ENCODE measurements at places on chromosomes 3 and 15.

GRCh38 chr15:52503788-52504496, 24.7 kb downstream of the MYO5A start:
- no peak for DNase-seq

DNA sequence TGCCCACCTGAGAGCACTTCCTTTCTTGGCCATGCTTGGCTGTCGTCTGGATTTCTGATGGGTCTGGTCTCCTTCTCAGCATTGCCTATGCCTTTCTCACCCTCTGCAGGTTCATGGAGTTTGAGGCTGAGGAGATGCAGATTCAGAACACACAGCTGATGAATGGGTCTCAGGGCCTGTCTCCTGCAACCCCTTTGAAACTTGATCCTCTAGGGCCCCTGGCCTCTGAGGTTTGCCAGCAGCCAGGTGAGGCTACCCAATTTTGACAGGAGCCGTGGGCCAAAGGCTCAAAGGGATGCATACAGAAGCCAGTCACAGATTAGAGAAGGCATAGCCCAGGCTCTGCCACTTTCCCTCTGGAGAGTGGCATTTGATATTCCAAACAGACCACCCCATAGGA, 10.5 kb downstream of the NUTM1 start:
- DNase-seq: no peak

- DNase-seq: no peak
These were observed 450.8 kb downstream of the MCTP2 start for GRCh38 chr15:94682171-94682570.

DNA sequence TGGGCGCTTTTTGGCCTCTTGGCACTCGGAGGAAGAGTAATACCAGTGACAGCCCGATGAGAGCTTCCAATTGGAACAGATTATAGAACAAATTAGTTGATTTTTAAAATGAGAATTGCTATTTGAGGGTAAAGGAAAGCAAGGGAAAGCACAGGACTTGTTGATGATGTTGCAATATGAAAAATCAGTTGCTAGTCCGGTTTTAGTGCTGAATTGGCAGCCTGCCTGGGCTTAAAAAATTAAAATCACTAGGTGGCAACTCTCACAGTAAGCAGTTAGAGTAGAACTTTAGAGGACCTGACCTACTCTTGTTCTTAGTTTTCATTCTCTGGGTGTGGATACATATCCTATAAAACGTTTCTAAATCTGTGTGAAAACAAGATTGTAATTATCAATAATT, 2.1 kb upstream of the SCAANT1 start:
- no peak for DNase-seq

- no peak for DNase-seq
These were observed 66.4 kb downstream of the EXOG start for GRCh38 chr3:38562467-38562925.

DNA sequence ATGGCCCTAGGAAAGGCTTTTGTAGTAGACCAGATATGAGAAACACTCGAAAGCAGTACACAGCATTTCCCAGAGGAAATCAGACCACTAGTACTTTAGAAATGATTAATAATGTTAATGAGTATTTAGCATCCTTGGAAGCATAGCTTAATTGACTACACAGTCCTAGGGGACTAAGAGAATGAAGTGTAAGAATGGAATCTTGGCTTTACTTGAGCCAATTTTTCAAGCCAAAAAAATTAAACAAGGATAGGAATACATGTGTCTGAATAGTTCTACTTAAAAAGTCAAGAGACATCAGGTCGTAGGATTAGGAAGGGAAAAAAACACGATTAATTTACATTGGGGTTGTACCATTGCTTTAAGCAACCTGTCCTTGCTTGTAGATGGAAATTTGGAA, 38.2 kb downstream of the DPPA2 start:
- DNase-seq: no peak

DNA sequence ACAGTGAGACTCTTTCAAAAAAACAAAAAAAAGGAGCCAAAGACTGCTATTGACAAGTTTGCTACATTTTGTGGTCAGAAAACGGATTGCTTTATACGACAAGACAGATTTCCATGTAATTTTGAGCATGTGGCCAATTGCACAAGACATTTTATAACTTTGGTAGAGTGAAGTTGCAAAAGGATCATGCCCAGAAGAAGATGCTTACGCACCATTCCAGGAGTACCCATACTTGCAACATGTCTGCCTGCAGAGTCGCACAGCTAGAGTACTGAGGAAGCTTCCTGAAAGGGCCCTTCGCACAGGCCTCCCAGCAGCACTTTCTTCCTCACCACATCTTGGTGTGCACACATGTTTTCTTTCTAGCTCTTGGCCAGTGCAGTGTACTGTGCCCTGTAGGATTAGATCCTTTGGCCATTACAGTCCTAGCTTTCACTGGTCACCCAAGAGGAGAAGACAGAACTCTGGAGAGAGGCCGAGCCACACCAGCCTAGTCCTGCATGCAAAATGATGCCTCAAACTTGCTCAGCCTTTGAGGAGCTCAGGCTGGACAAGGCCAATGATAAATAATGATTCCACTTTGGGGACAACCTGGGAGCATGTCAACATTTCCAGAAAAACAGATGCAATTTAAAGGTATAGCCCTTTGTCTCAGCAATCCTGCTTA, 11.7 kb downstream of the CHDH start:
- DNase-seq: no peak

DNA sequence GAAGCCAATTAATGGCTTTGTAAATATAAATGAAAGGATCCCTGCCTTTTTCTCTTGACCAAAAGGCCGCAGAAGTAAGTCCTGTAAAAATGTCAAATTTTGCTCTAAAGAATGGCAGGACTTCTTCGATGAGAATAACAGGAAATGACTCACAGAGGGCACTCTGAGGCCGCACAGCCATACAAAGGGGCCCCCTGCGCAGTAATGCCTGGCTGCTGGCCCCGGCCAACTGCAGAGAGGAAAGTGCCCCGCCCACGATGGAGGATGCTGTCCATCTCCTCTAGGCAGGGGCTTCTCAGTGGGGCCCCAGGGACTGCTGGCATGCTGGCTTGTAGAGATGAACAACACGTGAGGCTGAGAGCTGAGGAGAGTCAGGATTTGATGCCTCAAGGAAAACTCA, 18.1 kb upstream of the SCN10A start:
- peak; percentile 54 for DNase-seq

DNA sequence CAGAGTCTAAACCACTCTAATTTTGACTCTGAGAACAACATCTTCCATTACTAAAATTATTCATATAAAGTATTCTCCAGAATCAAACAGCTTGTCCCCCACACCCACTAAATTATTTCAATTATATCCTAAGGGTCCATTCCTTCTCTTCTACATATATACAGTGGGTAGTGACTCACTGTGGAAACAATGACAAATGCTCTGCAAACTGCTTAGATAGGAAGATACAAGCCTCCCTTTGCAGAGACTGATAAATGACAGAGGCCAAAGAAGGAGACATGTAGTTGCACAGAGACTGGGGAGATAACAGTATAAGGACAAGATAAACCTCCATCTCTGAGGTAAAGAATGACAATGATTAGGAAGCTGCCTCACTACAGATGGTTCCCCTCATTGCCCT, 1087.4 kb downstream of the AGBL1 start:
- DNase-seq: no peak

- DNase-seq: peak; percentile 63
These were observed 9.3 kb upstream of the NR2E3 start for GRCh38 chr15:71800835-71801745.

GRCh38 chr3:145623349-145623748, 537.6 kb downstream of the PLOD2 start:
- no peak for DNase-seq

DNA sequence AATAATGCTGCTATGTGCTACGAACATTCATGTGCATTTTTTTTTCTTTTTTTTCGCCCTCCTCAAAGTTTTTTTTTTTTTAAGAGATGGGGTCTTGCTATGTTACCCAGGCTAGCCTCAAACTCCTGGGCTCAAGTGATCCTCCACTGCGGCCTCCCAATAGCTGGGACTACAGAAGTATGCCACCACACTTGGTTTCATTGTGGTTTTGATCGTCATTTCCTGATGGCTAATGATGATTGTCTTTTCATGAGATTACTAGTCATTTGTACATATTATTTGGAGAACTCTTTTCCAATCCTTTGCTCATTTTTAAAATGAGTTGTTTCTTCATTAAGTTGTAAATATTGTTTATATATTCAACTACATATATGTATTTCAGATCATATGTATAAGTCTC, 48.8 kb downstream of the FBXO22 start:
- DNase-seq: no peak

DNA sequence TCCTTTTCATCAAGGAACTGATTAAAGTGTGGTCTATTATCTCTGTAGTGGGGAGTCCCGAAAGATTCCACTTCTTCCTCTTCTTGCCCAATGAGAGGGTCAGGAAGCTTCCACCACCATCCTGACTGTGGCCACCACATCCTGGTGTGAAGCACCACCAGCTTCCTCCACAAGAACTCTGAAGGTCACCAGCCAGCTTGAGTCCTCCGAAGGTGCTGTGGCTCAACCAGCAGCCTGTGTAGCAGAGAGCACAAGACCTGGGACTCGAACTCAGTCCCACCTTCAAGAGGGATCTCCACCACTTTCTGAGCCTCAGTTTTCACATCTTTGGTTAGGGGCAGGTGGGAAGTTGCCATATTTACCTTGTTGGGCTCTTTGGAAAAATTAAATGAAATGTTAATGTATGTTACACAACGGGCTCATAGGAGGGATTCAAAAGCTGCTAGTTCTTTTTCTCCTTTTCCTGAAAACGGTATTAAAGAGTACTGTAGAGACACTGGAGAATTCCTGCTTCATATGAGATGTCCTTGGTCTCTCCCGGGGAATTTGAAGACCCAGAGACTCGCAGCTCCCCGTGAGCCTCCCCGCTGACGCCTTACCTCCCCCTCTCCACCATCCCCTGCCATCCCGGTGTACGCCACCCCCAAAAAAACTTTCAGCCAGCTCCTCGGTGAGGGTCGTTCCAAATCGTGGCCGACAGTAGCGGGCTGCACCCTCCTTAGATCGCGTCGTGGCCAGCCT, 816 bp upstream of the ACAN start:
- DNase-seq: no peak

- DNase-seq: no peak
These were observed 17.7 kb downstream of the SLC35G2 start for GRCh38 chr3:136836511-136837156.

- no peak for DNase-seq
These were observed 118.8 kb downstream of the ECT2 start for GRCh38 chr3:172869368-172869771.

DNA sequence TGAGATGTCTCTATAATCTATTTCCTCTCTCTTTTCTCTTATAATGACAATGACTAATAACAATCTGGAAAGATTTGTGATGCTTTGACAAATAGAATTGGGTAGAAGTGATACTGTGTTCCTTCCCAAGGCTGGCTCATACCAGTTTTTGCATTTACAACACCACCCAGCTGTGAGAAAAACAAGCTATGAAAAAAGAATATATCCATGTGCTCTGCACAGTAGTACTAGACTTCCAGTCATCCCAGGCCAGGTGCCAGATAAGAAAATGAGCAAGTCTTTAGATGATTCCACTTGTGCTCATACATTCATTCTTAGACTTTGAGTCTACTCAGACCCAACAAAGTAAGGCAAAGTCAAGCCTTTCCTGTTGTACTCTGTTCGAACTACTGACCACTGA, 350.2 kb upstream of the POU1F1 start:
- no peak for DNase-seq

DNA sequence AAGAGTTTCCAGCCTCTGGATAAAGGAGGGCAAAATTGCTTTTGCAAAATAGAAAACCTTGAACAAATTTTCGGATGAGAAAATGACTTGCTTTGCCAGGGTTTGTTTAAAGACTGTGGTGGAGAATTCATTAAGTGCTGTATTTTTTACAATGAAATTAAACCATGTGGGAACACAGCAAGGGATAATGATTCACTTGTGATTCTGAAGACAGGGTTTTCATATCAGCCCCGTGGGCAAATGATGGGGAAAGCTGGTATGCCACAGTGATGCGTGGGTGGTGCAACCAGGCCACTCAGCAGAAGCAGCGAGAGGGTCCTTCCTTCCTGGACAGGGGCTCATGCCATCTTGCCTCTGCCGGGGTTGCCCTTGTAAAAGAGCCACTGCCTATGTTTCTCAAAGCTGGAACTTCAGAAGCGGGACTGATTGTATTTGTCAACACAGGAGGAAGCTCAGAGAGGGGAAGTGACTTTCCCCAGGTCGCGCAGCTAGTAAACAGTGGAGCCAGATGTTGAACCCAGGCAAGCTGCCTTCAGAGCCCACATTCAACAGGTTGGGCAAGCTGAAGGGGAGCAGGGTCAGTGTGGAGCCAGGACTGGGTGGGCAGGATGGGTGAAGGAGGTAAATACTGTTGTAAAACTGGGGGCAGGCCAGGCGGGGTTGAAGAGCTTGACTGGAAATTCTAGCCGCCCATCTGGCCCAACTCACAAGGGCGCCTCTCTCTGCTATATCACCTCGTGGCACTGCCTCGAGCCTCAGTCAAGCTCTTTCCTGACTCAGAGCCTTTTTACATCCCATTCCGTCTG, 79.1 kb downstream of the TOP2B start:
- no peak for DNase-seq

GRCh38 chr3:42742259-42742658, 30.8 kb downstream of the CCDC13 start:
- DNase-seq: no peak

DNA sequence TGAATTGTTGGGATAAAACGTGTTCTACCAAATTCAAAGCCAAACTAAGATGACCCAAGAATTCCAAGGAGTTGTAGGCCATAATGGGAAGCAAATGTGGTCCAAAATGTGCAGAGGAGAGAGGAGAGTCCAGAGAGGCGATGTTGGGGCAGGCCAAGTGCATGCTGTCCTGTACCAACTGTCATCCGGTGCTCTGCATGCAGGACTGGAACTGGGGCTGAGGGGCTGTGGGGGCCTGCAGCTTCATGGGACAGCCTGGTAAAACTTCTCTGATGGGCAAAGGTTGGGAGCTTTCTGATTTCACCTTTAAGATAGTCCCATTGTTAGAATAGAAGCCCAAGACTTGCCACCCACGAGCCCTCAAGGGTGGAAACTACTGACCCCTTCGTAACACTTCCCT, 831.4 kb downstream of the AGBL1 start:
- no peak for DNase-seq

DNA sequence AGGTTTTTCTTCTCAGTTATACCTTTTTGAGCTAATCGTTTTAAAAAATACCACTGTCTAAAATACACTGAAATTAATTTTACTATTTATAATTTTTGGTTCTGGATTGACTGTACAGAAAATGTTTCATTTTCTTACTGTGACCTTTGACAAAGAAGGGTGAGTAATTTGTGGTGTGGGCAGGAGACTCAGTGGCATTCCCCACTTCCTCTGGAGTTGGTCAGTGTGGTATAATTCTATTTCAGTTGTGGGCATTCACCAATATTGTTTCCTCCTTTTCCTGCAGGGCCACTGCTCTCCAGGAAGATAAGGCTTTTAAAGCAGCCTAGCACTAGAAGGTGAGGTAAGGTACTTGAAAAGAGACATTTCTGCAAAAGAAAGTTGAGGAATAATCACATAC, 6.5 kb downstream of the DAG1 start:
- DNase-seq: no peak

GRCh38 chr3:29335943-29336342, 55.1 kb downstream of the RBMS3 start:
- DNase-seq: no peak

DNA sequence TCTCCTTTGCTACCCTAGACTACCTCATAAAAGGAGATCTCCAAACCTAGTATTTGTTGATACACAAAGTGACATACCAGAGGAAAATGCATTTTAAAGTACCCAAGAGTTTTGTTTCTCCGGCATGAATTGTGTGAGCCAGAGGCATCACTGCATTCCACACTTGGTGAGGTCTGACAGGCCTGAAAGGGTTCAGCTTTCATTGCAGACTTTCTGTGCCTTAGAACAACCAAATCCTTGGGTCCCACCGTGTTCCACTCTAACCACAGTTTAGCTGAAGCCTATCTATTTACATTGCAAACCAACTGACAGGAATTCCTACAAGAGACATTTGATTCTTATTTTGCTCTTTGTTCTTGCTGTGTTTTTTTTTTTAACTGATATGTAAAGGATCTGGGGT, 21.0 kb upstream of the EID1 start:
- peak; percentile 4 for DNase-seq

Data from nephron progenitor cell (in vitro differentiated cells).